Left ventricle myocardium inferior (tissue), 1 donor: ENCODE measurements at places on chromosomes 4 and X. TPM values are rescaled to one million over a fixed set of nuclear protein-coding genes. Genes with fewer than 3 reads are reported as not detected.
A peak's percentile ranks its signal among the peaks of the same experiment; 100 is the strongest.

Gene CABS1
- total RNA-seq: not detected

Gene PARM1
- 90.7 TPM for total RNA-seq

Gene FREM3
- total RNA-seq: not detected

Gene CCNB3
- total RNA-seq: 0.71 TPM

GRCh38 chrX:38959736-38960135 is 158.5 kb downstream of the MID1IP1 start:
- DNase-seq: no peak

DNA sequence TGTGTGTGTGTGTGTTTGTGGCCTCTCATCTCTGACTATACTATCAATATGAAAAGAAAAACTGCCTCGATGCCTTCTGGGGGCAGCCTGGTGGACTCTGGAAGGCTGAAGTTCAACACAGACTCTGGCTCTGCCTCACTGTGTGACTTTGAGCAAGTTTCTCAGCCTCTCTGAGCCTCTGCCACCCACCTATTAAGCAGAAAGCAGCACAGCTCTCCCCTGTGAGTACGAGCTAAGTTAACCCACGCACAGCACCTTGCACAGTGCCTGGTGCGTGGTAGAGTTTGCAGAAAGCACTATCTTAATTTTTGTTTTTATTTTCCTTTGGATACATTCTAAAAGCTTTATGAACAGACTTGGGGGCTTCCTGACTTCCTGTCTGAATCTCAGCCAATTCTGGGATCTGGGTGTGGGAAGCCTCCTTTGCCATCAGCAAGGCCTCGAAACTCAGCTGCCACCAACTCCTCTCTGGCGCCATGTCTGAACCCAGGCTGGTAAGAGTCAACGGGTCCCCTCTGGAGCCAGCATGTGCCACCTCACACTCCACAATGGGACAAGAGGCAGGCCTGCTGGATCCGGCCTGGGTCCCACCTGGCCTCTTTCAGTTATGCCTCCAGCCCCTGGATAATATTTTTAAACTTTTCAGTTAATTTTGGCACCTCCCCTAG is 57.3 kb downstream of the JAKMIP1 start:
- DNase-seq: no peak

DNA sequence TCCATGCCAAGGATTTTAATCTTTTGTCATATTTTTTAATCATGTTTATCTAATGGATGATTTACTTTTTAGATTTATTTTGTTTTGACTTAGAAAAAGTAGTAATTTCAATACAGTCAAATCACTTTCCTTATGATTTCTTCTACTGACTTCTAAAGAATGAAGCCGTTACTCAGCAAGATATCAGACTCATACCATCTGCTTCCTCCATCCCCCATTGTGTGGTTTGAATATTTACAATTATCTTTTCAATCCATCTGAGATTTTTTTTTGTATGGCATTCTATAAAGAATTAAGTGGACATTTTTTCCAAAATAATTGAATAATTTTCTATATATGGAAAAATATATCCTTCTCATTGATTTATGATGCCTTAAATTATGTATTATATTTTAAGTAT is 565.4 kb upstream of the ATOH1 start:
- no peak for DNase-seq

DNA sequence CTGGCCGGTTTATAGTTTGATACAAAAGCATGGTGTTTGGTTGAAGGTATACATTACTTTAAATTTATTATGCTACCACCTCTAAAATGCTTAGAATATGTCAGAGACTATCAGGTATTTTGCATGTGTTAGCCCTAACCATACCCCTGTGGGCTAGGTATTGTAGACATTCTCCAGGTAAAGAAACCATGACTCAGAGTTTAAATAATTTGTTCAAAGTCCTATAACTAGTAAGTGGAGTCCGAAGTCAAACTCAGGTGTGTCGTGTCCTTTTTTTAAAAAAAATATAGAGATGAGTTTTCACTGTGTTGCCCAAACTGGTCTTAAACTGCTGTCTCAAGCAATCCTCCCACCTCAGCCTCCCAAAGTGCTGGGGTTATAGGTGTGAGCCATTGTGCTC is 12.4 kb downstream of the LAP3 start:
- no peak for DNase-seq

Gene CORIN
- 92.0 TPM for total RNA-seq

Gene RNF212
- total RNA-seq: not detected

Gene FGFBP1
- not detected for total RNA-seq

GRCh38 chrX:53824686-53825085 is 138.2 kb upstream of the HUWE1 start:
- DNase-seq: no peak

Gene TRIM61
- 2.3 TPM for total RNA-seq

- no peak for DNase-seq
Measured at GRCh38 chr4:26964994-26965393, 104.4 kb downstream of the STIM2 start.

- DNase-seq: no peak
Measured at GRCh38 chrX:38055170-38055847, 49.0 kb downstream of the SYTL5 start.

Gene RS1
- not detected for total RNA-seq

DNA sequence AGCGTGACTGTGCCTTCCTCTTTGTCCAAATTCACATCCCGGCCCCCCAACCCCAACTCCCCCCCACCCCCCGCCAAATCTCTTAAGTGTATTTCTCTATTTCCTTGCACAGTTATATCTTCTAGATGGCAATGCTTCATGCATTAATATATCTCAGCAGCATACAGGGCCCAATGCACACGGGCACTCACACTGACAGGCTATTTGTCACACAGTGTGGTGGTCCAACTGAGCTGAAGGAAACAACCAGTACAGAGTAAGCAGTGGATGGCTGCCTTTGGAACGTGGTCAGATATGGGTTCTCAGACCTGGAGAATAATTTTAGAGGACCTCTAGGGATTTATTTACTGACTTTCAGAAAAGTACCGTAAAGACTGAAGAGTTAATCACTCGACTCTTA is 681 bp downstream of the EXOC1 start:
- no peak for DNase-seq

DNA sequence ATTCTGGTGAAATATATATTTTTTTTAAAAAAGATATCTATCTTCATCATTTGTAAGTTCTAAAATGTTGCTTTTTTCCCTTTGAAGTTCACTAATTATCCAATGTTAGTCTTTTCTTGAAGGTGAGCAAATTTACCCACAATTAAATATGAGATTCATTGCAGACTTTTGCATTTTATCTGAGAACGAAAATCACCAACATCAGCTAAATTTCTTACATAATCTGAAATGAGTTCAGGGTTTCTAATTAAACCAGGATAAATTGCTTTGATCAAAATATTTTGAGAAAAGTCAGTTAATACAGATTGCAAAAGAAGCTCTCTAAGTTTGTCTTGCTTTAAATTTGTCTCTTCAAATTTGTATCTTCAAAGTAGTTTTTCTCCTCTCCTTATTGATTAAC is 486.4 kb upstream of the FSTL5 start:
- DNase-seq: no peak

Gene BMX
- total RNA-seq: 3.3 TPM

DNA sequence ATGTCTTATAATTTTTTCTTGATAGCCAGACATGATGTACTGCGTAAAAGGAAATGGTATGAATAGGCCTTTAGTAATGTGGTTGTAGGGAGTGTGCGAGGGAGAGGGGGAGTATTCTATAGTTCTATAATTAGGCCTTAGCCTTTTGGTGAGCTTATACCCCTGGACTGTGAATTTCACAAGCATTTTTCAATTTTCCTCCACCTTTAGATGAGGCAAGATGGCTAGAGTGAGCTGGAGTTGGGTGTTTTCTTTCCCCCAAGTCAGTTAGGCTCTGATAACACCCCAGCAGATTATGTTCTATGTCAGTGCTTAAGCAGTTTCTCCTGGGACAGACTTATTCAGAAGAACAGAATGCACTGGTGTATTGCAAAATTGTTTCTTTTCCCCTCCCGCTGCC is 210.2 kb upstream of the NPY2R start:
- DNase-seq: no peak

Gene NMU
- total RNA-seq: not detected

Gene IDUA
- total RNA-seq: 9.0 TPM

DNA sequence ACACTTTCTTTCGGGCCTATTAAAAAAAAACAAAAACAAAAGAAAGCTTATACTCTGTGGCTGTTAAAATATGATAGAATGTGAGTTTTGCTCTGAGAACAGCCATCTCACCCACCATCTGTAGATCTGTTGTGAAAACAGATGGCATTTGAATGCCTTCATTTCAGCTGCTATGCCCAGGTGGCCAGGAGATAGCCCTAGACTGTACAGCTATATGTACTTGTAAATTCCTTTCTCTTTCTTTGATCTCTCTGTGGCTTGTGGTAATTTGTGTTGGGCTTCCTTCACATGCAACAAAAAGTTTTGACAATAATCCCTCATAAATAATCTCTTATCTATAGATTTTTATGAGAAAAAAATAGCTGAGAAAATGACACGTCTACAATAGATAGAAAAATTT is 38.1 kb downstream of the PNPLA4 start:
- DNase-seq: no peak

Gene SOWAHD
- 0.33 TPM for total RNA-seq

- DNase-seq: no peak
Measured at GRCh38 chr4:24809376-24809775, 14.0 kb downstream of the SOD3 start.

- no peak for DNase-seq
Measured at GRCh38 chr4:59920416-59920815, 1279.7 kb upstream of the ADGRL3 start.

Gene SATL1
- total RNA-seq: not detected

DNA sequence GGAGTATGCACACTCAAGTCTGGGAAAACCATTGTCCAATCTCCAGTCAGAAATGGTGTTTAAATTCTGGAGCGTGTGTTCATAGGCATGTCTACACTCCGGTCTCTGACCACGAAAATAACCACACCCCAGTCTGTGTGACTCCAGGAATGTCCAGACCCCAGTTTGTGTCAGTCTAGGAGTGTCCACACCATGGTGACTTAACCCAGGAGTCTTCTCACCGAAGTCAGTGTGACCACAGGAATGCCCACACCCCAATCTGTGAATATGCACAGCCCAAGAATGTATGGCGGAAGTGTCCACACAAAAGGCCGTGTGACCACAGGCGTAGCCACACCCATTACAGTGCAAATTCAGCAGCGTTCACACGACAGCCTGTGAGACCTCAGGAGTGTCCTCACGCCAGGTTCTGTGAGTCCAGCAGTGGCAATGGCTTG is 11.4 kb downstream of the FTSJ1 start:
- DNase-seq: no peak

DNA sequence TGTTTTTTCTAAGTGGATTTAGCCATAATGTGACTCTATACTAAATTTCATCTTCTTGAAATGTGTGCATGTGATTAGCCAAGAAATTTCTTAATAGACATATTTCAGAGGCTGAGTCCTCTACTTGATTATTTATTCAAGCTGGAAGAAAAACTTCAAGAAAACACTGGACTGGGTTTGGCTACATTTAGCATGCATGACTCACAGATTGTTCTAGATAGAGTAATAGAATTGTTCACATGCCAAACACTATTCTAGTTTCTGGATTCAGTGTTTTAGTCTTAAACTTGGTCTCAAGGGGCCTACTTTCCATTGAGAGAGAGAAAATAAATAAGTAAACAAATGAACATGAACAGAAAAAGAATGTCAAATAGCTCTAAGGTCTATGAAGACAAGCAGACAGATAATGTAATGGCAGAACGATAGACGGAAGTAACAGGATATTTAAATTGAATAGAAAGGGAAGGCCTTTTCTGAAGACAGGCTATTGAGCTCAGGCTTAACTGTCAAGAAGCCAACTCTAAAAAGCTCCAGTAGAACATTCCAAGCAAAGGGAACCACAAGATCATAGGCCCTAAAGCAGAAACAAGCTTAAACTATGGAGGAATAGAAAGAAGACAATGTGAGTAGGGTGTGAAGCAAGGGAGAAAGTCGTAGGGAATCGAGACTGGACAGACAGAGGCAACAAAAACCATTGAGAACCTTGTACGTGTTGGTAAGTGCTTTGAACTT is 104.6 kb downstream of the TMEM144 start:
- no peak for DNase-seq

- DNase-seq: no peak
Measured at GRCh38 chrX:39581411-39581810, 516.3 kb downstream of the BCOR start.

- peak; percentile 83 for DNase-seq
Measured at GRCh38 chr4:1727117-1728031, 6.1 kb downstream of the TACC3 start.

Gene MAGEB18
- not detected for total RNA-seq

Gene LRRC66
- total RNA-seq: 0.25 TPM

GRCh38 chrX:132004728-132005127 is 18.4 kb upstream of the STK26 start:
- DNase-seq: no peak

Gene PCSK1N
- not detected for total RNA-seq

DNA sequence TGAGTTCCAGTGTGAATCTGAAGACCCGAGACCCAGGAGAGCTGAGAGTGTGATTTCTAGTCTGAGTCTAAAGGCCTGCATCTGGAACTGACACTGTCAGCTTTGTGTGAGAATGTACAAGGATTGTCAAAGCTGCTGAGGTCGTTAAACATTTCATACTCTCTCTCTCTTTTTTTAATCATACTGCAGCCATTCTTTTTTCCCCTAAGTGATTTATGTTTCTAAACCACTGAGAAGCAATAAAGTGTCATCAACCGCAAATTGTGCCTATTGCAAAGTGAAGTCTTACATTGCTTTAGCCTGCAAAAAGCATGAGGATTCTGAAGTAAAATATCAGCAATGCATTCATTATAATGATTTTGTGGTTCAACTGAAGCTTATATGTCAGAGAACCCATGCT is 106.0 kb downstream of the ASMT start:
- no peak for DNase-seq

Gene HELT
- total RNA-seq: not detected

DNA sequence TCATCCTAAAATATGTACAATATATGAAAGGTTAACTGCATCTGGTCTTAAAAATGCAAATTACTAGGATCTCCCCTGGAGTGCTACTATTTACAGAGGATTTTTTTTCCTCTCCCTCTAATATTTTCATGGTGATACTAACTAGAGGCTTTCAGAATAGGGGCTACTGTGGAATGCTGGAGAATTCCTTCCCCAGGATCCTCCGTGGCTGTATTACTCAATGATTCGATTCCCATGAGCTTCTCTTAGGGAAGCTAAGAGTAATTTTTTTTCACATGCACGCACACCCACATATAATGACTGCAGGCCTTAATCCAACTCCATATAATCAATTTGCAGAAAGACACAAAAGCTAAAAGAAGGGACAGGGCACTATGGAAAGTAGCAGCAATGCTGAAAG is 184.7 kb downstream of the ARHGAP6 start:
- DNase-seq: no peak

GRCh38 chr4:184280591-184281071 is 63.0 kb upstream of the ENPP6 start:
- no peak for DNase-seq

- no peak for DNase-seq
Measured at GRCh38 chrX:78283511-78283910, 43.9 kb downstream of the CYSLTR1 start.

DNA sequence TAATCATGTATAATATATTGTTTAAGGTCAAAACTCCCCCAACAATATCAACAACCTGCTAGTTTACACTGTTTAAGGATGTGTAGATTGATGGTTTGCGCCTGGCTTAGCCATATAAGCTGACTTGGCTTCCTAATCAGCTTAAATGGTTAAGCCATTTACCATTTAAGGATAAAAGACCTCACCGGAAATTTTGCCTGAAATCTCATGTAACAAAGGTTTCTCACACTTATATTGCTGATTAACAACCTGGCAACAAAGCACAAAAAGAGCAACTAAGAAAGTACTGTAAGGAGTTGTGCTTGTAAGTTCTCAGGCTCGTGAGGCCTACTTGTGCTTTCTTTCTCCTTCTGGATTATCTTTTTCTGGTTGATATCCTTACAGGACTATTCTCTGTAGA is 485.2 kb downstream of the GABRG1 start:
- no peak for DNase-seq
